ENCODE measurements at places on chromosomes 13 and 19.

GRCh38 chr13:87671031-87671752 lies at the start of gene SLITRK5:
TSS of gene SLITRK5 (plus strand) at chr13:87671371. CDS start at chr13:87675389, 4,018 bp downstream.
- DNase-seq = peak; percentile 28

GRCh38 chr13:84903391-84903790 lies 895.8 kb downstream of the SLITRK6 start:
- no peak for DNase-seq

DNA sequence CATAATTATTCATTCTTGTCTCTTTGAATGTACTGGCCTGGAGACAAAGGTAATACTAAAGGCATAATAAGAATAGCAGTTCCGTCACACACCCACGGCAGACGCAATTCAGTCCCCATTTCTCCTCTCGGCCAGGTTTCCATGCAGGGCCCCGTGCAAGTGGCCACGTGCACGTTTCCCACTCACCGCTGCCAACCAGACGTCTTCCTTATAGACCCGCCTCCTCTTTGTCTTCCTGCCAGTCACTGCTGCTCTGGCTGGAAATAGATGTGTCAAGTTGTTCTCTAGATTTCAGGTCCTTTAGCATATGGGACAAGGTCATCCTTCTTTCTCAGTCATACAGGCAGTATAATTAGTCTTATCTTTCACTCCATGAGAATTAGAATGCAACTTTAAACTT lies 204.3 kb downstream of the SUCLA2 start:
- no peak for DNase-seq

DNA sequence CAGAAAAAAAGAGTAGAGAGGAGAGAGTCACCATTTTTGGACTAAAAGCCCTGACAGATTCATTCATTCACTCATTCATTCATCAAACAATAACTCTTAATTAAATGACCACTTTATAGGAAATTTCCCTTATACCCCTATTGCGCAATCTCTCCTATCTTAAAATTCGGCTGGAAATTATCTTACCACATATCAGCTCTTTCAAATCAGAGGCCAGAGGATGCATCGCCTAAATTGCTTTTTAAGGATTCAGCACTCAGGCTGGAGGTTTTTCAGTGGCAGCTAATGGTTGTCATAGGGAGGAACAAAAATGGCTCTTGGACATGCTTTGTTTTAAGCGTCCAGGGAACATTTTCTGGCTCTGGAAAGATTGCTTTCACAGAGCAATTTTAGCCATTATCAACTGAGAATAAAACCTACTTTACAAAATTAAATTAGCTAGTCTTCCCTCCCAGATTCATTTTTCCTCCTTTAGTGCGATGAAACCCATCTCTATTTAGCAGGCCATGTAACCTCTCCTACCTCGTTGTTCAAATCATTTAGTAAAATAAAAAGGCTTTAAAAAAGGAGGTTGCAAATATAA lies 115.2 kb downstream of the OLFM4 start:
- no peak for DNase-seq
